Activated T-helper 17 cell treated with anti-CD3 and anti-CD28 coated beads, Interleukin-2, amount 50 U/mL, for 72 hours (primary cell): ENCODE measurements at places on chromosomes 11 and 22.
A peak's percentile ranks its signal among the peaks of the same experiment; 100 is the strongest.

GRCh38 chr11:19955660-19956059 lies 204.6 kb downstream of the DBX1 start:
- ATAC-seq: no peak

GRCh38 chr11:86219311-86220193 lies 25.0 kb upstream of the EED start:
- peak; percentile 59 for ATAC-seq

DNA sequence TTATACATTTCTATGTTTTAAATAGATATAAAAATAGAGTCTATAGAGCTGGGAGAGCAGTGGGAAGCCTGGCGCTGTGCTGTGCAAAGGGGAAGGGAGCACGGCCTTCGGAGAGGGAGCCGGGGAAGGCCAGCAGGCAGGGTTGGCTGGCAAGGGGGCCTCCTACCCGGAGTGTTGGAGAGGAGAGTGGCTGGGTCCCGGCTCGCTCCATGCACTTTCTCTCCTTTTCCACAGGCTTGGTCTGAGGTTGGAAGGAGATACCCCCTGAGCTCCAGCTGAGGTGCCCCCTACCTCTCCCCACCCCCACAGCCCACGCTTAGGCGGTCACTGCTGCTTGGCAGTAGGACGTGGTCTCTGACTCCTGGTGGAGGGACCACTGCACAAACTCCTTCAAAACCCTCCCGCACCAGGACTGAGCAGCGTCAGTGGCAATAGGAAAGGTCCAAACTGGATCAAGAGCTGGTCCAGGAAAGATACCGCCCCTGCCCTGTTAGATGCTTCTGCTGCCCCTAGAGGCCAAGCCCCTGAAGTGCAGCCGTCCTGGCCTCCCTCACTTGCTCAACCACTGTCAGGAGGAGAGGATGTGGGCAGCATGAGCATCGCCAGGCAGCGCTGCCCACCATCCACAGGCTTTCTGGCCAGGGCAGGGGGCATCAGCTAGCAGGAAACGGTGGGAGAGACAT lies 52.9 kb downstream of the SYT13 start:
- peak; percentile 65 for ATAC-seq

GRCh38 chr11:59216641-59217564 lies 4.2 kb upstream of the MPEG1 start:
- ATAC-seq: peak; percentile 70

DNA sequence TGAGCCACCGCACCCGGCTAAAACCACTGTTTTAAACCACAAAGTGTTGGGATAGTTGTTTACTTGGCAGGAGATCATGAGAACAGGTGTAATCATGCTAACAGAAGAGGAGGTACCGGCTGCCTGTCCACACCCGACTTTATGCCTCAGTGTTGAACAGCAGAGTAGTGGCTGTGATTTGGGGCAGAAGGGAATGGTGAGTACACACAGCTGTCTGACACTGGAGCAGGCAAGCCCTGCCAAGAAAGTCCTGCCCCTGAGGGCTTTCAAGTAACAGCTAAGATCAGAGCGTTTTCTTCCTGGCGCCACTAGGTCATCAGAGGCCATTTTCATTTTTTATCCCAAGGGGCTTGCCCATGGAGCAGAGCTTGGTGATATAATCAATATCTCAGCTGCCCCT lies 8.1 kb downstream of the CDKN1C start:
- ATAC-seq: no peak

- no peak for ATAC-seq
These were observed 325.6 kb downstream of the BLID start for GRCh38 chr11:121790430-121790829.

DNA sequence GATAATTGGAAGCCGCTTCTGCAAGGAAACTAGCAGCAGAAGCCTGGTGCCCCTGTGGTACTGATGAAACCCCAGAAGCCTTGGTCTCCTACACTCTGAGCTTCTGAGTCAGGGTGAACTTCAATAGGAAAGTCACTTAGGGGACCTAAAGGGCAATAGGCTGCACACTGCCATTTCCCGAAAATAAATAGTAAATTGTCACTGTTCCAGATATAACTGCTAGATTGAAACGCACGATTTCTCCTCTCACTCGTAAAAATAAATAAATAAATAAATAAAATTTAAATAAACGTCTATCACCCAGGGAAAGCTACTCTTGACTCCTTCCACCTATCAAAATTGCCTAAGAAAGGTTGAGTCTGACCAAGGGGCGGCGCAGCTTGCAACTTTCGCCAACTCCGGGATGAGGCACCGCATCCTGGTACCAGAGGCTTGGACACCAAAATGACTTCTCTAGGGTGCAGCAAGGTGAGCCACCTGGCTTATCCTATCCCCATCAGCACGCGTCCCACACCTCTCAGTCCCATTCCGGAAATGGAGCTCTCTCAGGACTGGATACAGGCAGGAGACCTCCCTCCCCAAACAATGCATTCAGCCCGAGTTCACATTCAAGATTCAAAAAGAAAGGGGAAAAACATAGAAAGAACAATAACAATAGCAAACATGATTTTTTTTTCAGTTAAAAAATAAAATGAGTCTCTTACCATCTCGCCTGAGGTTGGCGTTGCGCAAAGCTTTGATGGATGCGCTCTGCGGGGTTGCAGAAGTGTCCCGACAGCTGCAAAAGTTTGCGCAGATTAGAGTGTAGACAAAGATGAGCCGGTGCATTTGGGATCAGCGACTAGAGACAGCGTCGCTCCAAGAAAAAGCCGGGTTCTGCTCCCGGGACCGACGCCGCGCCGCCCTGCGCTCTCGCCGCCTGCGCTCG lies 583 bp downstream of the PDGFD start:
- ATAC-seq: no peak

DNA sequence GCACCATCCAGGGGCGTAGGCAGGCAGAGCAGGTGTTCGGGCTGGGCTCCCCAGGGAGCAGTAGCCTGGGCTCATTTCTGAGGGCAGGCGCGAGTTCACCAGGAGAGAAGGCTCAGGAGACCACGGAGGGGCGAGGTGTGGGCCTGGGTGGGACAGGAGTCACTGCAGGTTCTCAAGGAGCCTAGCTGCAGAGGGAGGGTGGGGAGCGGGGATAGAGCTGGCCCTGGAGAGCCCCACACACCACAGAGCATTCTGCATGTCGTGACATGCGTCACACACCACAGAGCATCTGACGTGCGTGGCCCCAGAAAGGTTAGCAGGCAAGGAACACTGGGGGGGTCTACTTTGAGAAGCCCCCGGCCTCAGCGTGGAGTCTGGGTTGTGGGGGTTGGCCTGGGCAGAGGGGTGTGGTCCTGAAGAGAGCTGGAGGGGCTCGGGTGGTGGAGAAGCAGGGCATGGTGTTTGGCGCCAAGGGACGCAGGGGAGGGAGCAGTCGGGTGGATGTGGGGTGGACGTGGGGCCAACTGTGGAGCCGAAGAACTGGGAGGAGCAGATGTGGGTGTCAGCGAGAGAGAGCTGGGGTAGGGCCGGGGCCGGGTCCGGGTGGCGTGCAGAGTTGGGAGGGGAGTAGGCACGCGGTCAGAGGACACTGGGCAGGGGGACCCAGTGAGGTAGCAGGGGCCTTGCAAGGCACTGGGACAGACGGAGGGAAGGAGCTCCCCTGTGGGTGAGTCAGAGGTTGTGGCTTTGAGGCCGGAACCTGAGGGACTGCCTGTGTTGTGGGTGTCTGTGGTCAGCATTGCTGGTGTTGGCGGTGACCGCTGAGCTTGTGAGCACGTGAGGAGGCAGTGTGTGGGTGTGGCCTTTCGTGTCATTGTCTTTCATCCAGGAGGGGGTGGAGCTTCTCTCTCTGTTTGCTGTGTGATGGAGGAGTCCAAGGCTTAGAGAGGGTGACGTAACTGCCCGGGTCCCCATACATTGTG lies 25.5 kb downstream of the CTTN start:
- ATAC-seq: peak; percentile 88

GRCh38 chr11:106156290-106156937 lies 79.0 kb downstream of the AASDHPPT start:
- ATAC-seq: no peak

DNA sequence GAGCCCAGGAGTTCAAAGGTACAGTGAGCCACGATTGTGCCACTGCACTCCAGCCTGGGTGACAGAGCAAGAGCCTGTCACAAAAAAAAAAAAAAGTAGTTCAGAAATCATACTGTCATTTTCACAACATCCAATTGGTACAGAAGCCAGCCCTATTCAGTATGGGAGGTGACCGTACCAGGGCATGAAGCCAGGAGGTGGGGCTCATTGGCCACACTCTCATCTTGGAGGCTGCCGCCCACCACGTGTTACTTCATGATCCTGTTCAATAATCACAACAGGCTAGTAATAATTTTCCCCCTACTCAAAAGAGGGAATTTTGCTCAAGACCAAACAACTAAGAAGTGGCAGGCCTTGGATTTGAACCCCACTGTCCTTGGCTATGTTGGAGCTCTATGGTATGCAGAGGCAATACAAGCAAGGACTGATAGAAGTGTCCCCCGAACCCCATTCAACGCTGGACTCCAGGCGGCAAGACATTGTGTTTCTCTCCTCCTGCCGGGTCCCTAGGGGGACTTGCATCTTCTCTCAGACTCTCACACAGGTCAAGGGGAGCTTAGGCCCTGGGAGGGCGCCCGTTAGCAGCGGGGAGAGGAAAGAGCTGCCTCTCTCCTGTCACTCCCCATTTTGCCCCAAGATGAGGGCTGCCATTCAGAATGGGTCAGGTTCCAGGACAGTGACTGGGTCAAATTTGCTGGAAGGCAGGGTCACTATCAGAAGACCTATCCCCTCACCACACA lies 40.2 kb upstream of the EMID1 start:
- ATAC-seq: no peak
